Cortex of kidney (tissue), 1 donor: ENCODE measurements at places on chromosomes 16 and 17.

DNA sequence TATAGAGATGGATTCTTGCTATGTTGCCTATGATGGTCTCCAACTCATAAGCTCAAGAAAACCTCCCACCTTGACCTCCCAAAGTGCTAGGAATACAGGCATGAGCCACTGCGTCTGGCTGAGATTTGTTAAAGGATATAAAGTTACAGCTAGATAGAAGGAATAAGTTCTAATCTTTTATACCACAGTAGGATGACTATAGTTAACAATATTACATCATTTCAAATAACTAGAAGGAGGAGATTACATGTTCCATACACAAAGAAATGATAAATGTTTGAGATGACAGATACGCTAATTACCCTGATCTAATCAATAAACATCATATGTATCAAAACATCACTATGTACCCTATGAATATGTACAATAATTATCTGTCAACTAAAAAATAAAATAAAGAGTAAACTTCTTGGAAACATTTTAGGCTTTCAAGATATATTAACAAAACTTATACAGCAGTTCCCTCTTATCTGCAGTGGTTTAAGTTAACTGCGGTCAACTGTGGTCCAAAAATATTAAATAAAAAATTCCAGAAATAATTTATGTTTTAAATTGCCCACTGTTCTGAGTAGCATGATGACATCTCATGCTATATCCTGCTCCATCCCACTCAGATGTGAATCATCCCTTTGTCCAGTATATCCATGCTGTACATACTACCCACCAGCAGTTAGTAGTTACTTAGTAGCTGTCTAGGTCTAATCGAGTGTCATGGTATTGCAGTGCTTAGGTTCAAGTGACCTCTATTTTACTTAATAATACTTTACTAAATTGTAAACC, 129.2 kb upstream of the NACA2 start:
- no peak for DNase-seq

DNA sequence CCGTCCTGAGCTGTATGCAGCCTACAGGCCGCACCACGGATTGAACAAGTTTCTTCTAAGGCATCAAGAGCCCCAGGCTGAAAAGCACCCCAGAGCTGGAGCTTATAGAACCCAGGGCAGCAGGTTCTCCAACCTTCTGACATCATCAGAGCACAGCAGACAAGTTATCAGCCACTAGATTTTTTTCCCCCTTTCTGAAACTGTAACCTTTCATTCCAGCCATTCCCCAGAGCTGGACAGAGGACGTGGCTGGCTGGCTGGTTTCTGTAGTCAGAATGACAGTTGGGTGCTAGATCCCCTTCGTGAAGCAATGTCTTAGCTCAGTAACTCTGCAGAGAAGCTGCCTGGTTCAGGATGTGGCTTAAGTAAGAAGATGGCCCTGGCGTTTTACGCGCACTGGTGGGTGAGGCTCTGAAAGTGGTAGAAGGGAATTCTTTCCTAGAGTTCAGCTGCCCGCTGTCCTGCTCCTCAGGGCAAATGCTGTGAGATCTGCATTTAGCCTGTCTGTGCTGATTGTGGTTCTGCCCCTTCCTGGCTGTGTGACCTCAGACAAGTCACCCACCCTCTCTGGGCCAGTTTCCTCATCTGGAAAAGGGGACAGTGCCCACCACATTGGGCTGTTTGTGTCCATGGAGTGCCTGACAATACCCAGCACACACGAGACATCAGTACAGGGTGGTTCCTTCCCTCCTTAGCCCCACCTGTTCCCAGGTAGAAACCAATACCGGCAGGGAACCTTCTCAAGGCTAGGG, 9.1 kb downstream of the DEXI start:
- no peak for DNase-seq

DNA sequence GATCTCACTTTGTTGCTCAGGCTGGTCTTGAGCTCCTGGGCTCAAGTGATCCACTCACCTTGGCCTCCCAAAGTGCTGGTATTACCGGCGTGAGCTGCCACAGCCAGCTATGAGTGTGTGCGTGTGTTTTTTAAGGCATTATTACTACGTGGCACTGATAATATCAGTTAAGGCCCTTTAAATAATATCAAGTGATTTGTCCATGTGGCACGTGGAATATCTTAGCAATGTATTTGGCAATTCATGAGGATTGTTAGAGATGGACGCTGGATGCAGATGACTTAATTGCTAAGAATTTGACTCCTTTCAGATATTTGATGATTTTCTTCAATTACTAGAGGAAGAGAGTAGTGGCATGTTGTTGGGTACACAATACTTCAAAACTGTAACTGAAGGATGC, 25.5 kb upstream of the PMP22 start:
- DNase-seq = no peak

DNA sequence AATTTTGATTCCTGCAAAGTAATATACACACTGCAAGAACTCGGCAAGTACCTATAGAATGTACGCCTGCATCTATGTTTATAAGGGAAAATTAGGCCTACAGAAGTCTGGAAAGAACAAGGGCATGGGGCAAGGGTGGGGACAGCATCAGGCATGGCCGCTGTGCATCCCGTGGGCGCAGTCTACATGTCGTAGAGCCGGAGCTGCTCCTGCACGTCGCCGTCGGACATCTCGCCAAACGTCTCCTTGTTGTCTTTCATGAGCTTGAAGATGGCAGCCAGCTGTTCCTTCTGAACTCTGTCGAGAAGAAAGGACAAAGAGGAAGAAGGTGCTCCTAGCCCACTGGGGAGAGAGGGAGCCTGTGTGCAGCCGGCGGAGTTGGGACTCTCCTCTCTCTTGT, 33.4 kb downstream of the MXRA7 start:
- no peak for DNase-seq

- DNase-seq = no peak
Observed at GRCh38 chr17:57463103-57463885, 207.0 kb downstream of the MSI2 start.

DNA sequence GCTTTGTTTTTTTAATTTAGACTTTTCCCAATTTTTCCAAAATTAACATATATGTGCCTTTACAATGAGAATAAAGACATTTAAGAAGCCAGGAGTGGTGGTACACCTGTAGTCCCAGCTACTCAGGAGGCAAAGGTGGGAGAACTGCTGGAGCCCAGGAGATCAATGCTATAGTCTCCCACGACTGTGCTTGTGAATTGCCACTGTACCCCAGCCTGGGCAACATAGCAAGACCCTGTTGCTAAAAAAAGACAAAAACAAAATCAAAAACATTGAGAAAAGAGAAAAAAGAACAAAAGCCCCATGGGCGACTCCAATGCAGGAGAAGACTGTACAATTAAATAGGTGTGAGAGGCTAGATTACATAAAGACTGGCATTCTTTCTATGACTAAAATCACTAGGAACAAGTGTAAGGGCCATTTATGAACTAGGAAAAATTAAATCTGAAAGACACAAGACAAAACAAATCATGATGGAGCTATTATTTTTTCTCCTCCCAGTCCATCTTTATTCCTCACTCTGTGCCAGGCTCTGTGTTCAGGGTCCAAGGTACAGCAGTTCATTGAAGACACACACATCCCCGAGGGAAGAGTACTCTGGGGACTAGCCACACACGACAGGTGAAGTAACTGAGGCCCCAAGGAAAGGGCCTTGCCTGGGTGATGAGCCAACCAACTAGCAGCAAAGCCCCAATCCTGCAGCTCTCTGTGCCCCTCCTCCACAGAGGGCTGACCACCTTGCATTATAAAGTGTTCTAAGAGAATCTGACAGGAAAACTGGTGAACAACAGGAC, 79.8 kb downstream of the CREBBP start:
- no peak for DNase-seq

DNA sequence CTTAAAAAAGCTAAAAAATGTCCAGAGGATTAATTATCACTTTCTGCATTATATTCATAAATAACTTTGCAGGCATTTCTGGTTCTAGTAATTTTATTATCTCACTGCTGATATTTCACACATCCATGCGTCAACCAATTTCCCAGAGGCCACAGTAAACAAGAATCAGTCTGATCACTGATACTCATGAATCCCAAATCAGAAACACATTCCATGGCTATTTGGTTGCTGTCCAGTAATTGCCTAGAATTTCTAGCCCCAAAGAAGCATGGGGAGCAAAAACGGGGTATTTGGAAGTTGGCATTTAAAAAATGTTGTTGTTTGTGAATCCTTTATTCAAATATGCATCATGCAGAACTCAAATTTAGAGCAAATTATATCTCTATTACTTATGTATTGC, 244.8 kb downstream of the CDH8 start:
- DNase-seq = no peak

GRCh38 chr17:81870131-81870980, 781 bp downstream of the ARHGDIA start:
- no peak for DNase-seq

DNA sequence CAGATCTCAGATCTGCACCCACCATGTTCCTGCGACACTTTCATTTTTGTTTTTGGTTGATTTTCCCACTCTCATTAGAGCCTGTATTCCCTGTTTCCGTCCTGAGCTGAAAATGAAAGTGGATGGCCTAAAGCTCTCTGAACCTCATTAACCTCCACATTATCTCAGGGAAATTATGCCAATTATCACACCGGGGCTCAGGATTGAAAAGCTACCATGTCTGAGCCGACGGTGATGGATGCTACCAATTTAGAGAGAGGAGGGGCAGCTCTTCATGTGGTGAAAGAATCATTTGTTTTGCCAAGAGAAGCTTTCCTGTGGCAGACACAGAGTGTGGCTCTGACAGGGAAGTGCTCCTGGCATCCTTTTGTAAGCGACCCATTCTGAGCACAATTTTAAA, 410.4 kb upstream of the CDH11 start:
- DNase-seq = no peak

DNA sequence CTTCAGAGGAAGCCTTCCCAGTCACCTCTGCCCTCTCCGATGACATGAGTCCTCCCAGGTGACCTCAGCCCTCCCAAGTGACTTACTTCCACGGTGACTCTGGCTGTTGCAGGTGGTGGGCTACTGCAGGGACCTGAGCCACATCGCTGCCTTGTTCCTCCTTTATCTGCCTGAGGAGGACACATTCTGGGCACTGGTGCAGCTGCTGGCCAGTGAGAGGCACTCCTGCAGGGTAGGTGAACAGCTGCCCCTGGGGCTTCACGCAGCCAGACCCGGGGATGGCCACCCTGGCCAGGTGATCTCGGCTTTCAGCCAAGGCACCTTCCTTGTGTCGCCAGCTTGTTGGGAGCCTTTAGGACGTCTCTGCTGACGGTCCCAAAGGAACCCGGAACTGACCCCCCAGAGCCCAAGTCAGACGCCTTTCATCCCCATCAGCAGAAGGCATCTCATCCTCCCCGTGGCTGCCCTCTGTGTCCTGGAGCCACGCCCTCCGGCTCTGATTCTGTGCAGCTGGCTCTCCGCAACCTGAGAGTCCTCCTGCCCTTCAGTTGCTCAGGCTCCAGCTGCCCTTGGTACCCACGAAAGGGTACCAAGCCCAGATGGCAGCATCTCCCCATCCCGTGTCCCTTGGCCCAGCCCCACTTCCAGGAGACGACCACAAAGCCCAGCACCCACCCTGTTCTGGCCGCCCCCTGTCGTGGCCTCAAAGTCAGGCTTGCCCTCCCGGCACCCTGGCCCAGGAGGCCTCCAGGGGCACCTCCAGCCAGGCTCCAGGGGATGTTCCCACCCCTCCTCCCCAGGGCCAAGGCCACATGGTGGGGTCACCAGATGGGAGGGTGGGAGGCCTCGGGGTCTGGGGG, 81.7 kb downstream of the GOSR1 start:
- no peak for DNase-seq

DNA sequence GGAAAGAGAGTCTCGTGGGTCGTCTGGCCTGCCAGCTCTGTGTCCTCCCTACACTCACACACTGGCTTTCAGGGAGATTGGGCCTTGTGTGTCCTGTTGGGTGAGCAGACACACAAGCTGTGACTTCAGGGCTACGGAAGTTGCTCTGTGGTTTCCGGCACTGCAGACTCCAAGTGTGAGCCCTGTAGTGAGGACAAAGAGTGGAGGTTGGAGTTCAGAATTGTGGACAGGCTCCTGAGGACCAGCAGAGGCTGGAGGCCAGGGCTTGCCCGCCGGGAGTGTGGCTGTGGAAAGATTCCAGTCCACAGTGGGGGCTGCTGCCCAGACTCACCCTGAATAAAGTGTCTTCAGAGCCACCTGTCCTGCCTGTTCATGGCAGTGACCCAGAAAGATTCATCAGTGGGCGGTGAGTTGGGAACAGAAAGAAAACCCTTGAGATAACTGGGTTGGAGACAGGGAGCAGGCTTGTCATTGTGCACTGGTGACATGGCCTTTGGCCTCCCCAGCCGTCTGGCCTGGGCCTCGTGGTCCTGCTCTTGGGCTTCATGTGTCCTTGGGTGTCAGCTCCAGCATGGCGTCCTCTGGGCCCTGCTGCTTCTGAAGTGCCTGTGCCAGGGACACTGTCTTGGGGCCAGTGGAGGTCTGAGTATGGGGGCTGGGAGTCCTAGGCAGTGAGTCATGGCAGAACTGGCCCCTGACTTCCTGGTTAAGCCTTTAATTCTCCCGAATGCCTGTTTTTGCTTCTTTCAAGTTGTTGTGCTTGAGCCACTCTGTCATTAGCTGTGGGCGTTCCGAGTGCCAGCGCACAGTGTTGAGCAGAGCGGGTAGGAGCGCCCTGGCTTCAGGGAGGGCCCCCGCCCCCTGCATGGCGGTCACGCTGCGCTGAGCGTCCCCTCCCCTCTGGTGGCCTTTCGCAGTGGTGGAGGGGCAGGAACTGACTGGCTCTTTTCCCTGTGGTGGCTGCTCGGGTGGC, 19.9 kb upstream of the ZNF750 start:
- DNase-seq = no peak

DNA sequence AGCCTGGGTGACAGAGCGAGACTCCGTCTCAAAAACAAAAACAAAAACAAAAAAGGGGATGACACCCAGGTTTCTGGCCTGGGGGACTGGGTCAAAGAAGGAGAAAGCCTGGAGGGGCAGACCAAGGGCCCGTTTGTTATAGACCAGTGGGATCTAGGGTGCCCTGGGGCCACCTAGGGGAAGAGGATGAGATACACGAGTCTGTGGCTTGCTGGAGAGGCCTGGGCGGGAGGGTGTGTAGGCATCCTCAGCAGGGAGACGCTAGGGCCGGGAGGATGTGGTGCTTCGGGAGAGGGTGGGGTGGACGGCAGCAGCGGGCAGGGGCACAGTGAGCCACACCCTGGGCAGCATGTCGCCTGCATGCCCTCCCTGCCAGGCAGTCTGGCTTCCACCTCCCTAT, 17.1 kb upstream of the CRK start:
- no peak for DNase-seq

DNA sequence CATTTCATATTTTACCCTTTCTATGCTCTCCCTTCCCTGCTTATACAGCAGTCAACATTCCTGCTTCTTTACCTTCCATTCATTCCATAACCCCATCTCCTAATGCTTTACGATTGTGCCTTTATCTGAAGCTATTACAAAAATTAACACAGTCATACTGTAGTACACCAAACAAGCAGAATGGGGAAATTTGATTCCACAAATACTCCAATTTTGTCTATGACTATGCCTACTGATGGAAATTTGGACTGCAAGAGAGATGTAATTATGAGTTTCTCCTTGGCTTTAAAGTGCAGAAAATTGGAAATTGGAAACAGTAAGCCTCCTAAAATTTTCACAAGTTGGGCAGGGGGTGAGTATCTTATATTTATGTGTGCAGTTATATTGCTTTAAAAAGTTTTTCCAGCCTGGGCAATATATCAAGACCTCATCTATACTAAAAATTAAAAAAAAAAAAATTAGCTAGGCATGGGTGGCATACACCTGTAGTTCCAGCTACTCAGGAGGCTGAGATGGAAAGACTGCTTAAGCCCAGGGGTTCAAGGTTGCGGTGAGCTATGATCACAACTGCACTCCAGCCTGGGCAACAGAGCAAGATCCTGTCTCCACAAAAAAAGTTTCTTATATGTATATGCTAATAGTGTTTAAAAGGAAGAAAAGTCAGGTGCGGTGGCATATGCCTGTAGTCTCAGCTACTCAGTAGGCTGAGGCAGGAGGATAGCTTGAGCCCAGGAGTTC, 3.0 kb downstream of the APPBP2 start:
- no peak for DNase-seq

GRCh38 chr17:77382966-77383612, 242.3 kb downstream of the SEC14L1 start:
- no peak for DNase-seq
